Thymus (tissue), 14 donors: ENCODE measurements at places on chromosomes 11 and 22.

DNA sequence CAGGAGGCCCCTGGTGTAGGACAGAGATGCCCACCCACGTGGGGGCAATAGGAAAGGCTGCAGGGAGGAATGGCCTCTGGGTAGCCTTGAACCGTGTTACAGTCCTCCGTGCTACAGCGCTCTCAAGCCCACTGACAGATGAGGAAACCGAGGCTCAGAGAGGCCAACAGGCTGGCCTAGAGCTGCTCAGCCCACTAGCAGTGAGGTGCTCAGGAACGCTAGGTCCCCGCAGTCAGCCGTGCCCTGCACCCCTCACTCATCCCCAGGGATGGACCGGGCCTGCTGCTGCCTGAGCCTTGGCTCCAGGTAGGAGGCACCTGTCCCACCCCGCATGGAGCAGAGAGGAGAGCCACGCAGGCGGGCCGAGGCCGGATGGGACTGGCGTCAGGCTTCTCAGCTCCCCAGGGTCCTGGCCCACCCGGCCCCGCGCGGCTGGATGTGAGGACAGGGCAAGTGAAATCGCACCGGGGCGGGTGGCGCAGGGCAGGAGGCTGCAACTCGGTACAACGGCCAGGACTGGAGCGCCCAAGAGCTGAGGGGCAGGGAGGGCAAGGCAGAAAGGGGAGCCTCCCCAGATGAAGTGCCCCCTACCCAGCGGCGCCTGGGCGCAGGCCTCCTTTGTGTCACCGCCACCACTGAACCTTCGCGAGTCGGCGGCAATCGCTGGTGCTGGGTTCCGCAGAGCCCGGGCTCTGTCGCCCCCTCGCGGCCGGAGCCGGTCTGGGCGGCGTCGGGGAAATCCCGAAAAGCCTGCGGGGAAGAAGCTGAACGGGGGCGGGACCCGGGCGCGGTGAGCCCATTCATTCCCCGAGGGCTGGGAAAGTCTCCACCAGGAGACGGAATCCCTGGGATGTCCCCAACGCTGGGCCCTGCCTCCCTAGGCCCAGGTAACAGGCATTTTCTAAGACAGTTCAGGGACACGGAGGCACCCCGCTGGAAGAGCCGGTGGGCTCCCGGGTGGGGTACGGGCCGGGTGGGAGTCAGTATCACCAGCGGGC is 8.4 kb upstream of the SLC2A11 start:
- H3K27ac ChIP-seq: no peak overlapping the region
- H3K36me3 ChIP-seq: no peaks in the 10 kb centered on the region
- peaks cover 6% of the 10 kb centered on the region for H3K27me3 ChIP-seq
- H3K4me3 ChIP-seq: no peak overlapping the region
- peak; percentile 52 for DNase-seq
- H3K4me1 ChIP-seq: peaks cover 3% of the 10 kb centered on the region

DNA sequence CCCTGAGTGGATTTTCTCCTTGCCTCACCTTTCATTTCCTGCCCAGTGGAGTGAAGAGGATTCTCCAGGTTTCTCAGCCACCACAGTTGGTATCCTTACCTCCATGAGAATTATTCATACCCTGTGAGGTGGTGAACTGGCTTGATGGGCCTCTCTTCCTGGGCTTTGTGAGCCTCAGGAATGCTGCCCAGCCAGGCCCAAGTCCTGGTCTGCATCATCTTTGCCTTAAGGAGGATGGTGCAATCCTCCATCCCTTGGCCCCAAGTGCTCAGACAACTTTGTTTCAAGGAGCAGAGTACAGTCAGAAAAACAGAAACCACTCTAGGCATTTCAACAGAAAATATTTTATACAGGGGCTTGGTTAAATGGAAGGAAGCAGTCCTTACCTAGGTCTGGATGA is 114.2 kb upstream of the CADM1 start:
- no peak overlapping the region for H3K27ac ChIP-seq
- no peaks in the 10 kb centered on the region for H3K4me1 ChIP-seq
- H3K36me3 ChIP-seq: no peaks in the 10 kb centered on the region
- no peak overlapping the region for H3K4me3 ChIP-seq

- H3K36me3 ChIP-seq: no peaks in the 10 kb centered on the region
- H3K4me1 ChIP-seq: no peaks in the 10 kb centered on the region
- no peak overlapping the region for H3K4me3 ChIP-seq
Observed at GRCh38 chr11:122280870-122281269, 164.9 kb upstream of the BLID start.

GRCh38 chr11:104602643-104603042 is 295.6 kb downstream of the CASP12 start:
- H3K27ac ChIP-seq: no peak overlapping the region
- H3K4me3 ChIP-seq: no peak overlapping the region
- H3K36me3 ChIP-seq: no peaks in the 10 kb centered on the region
- H3K27me3 ChIP-seq: no peaks in the 10 kb centered on the region

DNA sequence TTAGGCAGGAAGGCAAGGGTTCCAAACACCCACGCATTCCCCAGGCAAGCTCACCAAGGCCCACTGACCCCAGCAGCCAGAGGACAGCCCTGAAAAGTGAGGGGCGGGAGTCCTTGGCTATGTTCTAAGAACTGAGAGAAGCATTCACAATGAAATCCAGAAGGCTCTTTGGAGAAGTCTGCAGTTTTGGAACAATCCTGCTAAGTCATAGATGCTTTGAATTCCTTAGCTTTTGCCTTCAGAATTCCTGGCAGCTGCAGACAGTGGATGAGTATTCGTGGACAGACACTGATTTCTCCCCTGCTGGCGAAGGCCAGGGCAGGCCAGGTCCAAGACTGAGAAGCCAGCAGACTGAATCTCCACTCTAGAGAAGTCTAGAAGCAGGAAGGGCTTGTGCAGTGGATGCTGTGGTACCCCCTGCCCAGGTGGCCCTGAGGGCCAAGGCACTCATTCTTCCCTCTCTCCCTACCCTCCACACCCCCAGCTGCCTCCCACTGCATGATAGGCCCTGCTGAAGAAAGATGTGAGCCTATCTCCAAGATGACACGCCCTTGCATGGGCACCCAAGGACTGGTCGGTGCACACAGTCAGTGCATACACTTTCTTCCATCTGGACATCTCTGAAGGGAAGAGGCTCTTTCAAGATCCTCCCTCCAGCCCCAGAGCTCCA is 133.2 kb upstream of the TEAD1 start:
- DNase-seq: no peak
- no peaks in the 10 kb centered on the region for H3K27me3 ChIP-seq
- H3K4me3 ChIP-seq: no peak overlapping the region
- no peaks in the 10 kb centered on the region for H3K36me3 ChIP-seq
- no peaks in the 10 kb centered on the region for H3K4me1 ChIP-seq

- no peak overlapping the region for H3K4me3 ChIP-seq
- H3K27ac ChIP-seq: no peak overlapping the region
- DNase-seq: no peak
- H3K36me3 ChIP-seq: no peaks in the 10 kb centered on the region
Observed at GRCh38 chr22:28112548-28113043, 193.5 kb upstream of the PITPNB start.

- no peaks in the 10 kb centered on the region for H3K27me3 ChIP-seq
- H3K4me3 ChIP-seq: no peak overlapping the region
- DNase-seq: no peak
- no peak overlapping the region for H3K27ac ChIP-seq
- H3K4me1 ChIP-seq: no peaks in the 10 kb centered on the region
Observed at GRCh38 chr11:112235750-112236390, 9.6 kb downstream of the PTS start.
